ENCODE measurements at places on chromosomes 2 and 18. TPM values are rescaled to one million over a fixed set of nuclear protein-coding genes. Genes with fewer than 3 reads are reported as not detected.

SLC40A1 gene
- 2.0 TPM for total RNA-seq

DNA sequence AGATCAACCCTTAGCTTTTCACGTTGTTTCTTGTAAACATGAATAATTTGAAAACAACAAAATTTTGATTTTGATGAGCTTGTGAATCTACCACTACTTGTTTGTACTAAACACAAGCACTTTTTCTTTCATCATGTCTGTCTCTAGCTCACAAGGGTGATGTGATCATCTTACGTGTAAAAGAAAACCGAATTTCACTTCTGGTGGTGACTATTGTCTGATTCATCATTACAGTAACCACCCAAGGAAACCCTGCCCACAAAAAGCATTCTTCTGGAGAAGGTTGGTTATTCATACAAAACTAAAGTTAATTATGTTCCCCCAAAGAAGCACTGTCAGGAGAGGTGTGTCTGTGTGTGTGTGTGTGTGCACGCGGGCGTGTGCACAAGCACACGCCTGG, 285.4 kb downstream of the ZNF516 start:
- no peak for DNase-seq

GRCh38 chr2:138269765-138270164, 231.8 kb upstream of the SPOPL start:
- DNase-seq = no peak

DNA sequence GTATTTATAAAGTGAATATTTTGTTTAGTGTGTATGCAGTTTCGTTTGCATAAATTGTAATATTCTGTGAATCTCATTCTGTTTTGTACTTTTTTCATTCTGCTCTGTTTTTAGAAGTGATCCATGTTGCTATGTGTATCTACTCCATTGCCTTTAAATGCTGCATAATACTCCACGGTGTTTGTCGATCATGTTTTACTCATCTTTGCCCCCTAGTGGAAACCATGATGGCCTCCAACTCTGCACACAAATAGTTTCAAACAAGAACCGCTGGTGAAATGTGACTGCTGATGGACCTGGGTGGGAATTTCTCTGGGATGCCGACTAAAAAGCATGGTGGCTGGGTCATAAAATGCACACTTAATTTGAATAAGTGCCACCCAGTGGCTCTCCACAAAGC, 32.0 kb upstream of the SKOR2 start:
- DNase-seq = no peak

IGFBP2 gene
- 366 TPM for total RNA-seq

GRCh38 chr2:95121093-95121406, 558 bp downstream of the MRPS5 start:
- DNase-seq = no peak

GRCh38 chr2:181085734-181086133, 105.3 kb downstream of the UBE2E3 start:
- no peak for DNase-seq

DNA sequence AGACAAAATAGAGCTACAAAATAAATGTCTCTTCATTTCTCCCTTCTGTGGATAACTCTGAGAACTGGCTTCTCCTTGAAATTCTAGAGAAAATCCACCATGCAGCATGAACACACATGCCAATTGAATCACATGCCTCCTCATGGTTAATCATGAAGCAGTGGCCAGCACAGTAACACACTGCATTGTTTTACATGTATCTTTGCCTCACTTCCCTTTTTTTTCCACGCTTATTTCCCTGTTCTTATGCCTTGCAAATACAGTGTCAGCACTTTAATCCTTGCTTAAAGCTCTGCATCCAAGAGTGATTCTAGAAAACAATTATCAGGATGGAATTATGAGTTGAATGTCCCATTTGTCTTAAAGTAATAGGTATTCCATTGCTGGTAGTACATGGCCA, 50.3 kb upstream of the ZBTB7C start:
- no peak for DNase-seq

DNA sequence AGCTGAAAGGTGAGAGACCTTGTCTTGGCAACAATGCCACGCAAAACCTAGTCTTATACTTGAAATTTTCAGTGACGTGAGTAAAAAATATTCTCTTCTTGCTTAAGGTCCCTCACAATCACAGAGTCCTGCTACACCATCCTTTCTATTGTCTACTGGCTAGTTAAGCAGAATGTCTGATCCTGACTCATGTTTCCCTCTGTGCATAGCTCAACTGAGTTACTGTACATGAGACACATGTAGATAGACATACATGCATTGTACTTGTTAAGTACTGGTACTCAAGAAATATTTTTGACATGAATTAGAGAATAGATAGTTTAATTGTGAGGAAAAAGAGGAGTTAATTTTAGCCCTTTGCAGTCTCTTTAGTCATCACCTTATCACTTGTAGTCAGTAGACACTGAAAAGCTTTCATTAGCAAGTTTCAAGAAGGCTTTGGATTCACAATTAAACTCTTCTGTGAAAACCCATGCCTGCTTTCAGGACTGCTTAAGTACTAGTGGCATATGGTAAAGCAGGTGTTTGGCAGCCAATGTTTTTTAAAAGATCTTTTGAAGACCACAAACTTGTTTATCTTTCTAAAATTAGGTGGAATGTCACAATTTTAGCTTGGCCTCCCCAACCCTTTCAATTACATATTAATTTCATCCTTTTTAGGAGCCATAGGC, 158.7 kb upstream of the CCDC150 start:
- DNase-seq = no peak

DNA sequence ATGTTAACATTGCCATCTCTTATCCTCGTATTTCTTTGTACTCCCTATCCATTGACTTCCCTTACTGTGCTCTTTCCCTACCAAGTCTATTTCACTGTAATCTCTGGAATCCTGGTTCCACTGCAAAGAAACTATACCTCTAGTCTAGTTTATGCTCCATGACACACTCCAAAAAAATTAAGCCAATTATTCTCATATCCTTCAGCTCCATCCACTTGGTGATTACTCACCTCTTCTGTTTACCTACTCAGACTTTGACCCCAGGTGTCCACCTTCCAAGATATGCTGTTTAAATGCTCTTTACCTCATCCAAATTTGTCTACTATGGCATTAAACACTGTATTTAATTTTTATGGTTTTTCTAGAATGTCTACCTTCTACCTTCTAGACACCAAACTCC, 137.9 kb downstream of the ATAD2B start:
- no peak for DNase-seq

GALNT3 gene
- total RNA-seq = 3.1 TPM

DNAJC10 gene
- total RNA-seq = 103 TPM

TCF7L1 gene
- 41.8 TPM for total RNA-seq

GPR55 gene
- total RNA-seq = not detected

- DNase-seq = no peak
Measured at GRCh38 chr2:23206650-23207049, 178.3 kb upstream of the KLHL29 start.

CFAP53 gene
- 0.84 TPM for total RNA-seq

- no peak for DNase-seq
Measured at GRCh38 chr18:69617888-69618287, 217.2 kb downstream of the DOK6 start.

DNA sequence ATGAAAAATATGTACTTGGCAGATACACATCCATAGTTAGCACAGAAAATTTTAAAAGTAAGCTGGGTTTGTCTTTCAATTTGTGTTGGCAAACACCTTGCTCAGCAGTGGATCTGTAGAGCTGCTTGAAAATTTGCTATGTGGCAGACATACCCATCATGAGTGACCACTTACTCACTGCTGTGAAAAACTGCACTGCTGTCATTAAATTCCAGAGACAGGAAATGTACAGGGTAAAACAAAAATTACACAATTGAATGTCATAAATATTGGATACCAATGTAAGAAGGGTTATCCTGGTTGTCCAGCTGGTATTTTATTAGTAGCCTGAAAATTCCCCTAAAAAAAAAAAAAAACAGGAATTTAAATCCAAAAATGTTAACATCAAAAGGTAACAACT, 24.5 kb downstream of the NIF3L1 start:
- DNase-seq = no peak

GRCh38 chr2:85748985-85749875, 4.6 kb upstream of the ATOH8 start:
- no peak for DNase-seq

DNA sequence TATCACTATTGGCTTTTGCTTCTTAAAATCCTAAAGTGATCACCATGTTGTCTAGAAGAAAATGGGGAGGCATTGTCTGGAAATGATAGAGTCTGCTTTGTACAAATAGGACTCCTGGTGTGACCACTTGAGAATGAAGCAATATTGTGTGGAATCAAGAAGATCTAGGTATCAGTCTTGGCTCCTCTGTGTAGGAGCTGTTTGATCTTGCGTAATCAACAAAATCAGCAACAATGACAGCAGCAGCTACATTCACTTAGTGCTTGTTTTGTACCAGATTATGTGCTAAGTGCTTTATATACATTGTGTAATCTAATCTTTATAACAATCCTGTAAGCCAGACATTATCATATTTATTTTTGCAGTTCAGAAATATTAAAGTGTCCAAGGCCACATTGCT, 17.8 kb downstream of the NCOA1 start:
- no peak for DNase-seq

FSIP2 gene
- 10.1 TPM for total RNA-seq

DNA sequence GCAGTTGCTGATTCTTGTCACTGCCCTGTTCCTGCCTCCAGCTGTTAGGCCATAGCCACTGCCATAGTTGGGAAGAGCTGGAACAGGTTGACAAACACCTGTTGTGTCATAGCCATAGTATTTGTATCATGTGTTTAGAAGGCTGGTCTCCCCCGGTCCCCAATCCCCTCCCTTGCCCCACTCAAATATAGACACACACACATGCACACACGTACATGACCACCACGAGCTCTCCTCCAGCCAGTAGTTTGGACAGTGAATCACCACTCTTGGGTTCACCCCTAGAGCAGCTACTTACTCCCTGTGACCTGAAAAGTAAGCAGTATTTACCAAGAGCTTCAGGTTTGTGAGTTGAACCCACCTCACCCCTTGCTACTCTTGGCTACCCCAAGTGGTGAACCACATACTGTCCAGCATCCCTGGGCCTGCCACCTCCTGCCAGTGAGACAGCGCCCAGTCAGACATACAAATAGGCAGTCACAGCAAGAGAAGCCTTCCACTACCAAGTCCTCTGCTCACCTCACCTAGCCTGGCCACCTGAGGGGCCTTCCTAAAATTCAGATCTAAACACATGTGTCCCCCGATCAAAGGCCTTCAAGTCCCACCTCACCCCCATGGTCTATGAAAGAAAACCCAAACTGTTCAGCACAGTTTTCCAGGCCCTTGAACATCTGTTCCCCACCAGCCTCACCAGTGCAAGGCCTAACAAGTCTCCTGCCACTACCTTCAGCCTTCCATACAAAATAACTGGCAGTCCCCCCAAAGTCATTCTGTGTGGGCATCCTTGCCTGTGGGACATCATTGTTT, 7.1 kb downstream of the PCBP1 start:
- no peak for DNase-seq

PLGLB1 gene
- 4.6 TPM for total RNA-seq

EFR3B gene
- 41.2 TPM for total RNA-seq

GRCh38 chr2:52805901-52806410, 961.6 kb upstream of the CHAC2 start:
- DNase-seq = no peak

DNA sequence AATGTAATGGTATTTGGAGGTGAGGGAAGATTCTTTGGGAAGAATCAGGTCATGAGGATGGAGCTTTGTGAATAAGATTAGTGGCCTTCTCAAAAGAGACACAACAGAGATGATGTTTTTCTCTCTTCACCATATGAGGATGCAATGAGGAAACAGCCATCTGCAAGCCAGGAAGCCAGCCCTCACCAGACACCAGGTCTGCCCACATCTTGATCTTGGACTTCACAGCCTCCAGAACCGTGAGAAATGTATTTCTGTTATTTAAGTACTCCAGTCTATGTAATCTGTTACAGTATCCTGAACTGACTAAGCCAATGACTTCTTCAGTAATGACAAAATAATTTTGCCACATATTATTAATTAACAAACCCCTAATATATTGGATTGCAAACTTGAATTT, 28.3 kb downstream of the CYRIA start:
- no peak for DNase-seq

DNA sequence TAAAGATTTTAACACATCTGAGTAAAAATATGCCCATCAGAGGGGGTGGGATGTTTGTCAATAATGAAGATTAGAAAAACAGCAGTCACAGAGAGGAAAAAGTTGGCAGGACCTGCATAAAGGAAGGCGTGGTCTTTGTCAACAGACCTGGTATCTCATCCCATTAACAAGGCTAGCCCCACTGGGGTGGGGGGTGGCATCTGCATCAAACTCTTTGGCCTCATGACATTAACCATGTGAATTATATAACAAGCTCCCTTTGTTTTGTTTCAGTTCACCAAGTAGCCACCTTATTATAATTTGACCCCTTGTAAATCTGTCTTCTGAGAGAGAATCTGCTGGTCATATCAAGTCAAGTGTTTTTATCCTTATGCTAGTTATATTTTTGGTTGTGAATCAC, 28.8 kb downstream of the NEMP2 start:
- DNase-seq = no peak

GRCh38 chr2:200170221-200170620, 136.3 kb upstream of the SPATS2L start:
- no peak for DNase-seq

DNA sequence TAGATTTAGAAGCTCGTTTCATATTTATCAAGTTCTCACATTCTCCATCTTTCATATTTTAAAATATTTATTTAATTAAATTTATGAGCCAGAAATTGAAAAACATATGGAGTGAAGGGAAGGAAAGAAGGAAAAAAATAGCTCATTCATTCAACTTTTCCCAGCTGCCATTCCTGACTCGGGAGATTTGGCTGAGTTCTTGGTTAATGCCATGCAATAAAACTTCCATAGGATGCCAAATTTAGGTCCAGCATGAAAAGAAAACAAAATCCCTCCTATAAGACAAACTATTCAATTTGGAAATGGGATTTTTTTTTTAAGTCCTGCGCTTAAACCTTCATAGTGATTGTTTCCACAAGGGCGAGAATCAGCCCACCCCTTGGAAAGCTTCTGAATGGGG, 426.1 kb upstream of the TNP1 start:
- DNase-seq = no peak

ZNF516 gene
- total RNA-seq = 91.2 TPM

CKAP2L gene
- total RNA-seq = 31.3 TPM

DNA sequence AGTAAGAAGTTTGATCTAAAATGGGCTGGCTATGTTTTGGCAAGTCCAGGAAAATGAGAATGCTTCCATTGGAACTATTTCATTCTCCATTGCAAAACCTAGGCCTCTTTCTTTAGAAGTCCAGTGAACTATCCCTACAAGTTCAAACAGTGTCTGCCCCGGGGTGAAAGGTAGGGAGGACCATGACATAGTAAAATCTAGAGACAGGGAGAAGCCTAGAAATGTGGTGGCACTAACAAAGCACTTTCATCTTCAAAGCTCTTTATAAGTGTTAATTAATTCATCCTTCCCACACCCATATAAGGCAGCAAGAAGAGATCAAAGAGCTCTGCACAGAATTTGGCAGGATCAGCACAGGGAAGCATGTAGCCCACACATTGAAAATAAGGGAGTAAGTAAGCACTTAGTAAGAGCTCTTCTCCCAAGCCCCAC, 214.5 kb downstream of the IRS1 start:
- no peak for DNase-seq

DNA sequence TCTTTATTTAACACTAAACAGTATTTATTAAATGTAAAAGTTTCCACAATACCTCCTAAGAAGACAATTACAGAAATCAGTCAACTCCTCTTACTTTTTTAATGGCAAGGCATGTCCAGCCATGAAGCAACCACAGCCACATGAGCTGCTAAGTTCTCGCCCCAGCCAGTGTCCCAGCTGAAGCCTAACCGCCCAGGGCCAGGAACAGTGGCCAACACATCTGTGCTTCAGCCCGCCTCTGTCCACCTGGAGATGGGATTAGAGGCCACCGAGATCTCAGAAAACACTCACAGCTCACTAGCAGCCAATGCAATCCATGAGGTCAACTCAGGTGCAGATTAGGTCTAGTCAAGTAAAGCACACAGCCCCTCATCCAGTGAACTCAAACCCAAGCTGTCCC, 40.2 kb downstream of the PID1 start:
- no peak for DNase-seq
